ENCODE measurements at places on chromosomes 11 and 22.

DNA sequence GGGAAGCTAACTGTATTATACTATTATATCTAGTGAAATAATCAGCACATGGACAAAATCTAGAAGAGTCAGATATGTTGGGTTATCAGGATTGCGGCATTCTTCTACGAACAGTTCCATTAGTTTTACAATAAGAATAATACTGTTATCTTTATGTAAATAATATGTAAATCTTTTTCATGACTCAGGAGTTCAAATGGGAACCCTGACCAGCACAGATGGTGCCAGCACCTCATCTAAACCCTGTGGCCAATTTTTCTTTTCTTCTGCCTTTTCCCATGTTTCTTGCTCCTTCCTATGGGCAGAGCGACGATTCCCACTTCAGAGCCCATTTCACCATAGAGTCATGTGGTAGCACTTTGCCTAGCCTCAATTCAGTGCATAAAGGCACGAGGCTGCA lies 68.4 kb upstream of the CYP2D6 start:
- no peak for DNase-seq

DNA sequence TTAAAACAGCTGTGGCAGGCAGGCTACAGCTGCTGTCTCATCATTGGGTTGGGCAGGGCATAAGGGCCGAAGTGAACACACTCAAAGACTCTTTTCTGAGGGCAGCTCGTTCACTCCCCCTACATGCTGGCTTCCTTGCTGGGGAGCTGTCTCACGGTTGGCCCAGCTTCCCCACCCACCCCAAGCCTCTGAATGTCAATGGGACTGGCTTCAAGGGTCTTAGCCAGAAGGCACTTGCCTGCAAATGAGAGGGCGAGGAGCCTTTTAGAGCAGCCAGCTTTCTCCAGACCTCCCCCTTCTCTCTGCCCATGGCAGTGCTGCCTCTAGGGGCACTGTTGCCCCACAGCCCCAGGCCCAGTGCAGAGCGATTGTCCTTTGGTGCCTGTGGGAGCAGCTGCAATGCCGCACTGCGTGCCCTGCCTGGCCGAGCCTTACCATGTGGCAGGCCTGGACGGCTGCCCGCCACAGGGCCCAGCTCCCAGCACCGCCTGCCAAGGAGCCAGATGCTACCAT lies 94.7 kb upstream of the RASSF10 start:
- peak; percentile 80 for DNase-seq

DNA sequence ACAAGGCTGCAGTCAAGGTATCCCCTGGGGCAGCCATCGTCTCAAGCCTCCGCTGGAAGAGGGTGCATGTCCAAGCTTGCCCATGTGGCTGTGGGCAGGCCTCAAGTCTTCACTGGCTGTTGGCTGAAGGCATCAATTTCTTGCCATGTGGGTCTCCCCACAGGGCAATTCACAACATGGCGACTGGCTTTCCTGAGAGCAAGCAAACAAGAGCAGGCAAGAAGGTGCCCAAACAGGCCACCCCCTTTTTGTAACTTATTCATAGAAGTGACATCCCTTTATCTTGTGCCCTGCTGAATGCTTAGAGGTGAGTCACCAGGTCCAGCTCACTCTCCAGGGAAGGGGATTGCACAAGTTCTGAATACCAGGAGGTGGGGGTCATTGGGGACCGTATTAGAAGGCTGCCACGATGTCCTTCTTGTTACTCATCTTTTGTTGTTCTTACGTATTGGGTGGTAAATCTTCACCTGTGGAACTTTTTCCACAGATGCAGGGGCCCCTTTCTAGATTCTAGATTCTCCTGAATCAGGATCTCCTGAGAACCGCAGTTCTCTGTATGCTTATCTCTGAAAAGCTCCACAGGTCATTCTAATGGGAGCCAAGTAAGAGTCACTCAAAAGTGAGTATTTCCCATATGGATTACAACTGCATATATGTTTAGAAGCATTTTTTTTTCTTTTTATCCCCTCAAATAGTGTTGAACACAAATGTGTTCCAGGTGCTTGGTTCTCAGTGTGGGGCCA lies 44.2 kb upstream of the MICAL2 start:
- no peak for DNase-seq

GRCh38 chr11:62025487-62026105 lies 58.2 kb upstream of the FTH1 start:
- DNase-seq: no peak

DNA sequence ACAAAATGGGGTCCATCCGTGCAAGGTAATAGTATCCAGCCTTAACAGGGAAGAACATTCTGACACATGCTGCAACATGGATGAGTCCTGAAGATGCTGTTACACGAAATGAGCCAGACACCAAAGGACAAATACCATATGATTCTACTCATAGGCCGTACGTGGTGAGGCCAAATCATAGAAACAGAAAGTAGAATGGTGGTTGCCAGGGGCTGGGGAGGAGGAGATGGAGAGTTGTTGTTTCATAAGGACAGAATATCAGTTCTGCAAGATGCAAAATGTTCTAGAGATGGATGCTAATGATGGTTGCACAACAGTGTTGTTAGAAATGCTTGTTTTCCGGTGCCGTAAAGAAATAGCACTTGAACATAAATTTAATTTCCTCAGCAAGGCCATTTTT lies 2.6 kb downstream of the TBX10 start:
- DNase-seq: no peak

- no peak for DNase-seq
These were observed 22.5 kb downstream of the PRRG4 start for GRCh38 chr11:32852207-32852606.

DNA sequence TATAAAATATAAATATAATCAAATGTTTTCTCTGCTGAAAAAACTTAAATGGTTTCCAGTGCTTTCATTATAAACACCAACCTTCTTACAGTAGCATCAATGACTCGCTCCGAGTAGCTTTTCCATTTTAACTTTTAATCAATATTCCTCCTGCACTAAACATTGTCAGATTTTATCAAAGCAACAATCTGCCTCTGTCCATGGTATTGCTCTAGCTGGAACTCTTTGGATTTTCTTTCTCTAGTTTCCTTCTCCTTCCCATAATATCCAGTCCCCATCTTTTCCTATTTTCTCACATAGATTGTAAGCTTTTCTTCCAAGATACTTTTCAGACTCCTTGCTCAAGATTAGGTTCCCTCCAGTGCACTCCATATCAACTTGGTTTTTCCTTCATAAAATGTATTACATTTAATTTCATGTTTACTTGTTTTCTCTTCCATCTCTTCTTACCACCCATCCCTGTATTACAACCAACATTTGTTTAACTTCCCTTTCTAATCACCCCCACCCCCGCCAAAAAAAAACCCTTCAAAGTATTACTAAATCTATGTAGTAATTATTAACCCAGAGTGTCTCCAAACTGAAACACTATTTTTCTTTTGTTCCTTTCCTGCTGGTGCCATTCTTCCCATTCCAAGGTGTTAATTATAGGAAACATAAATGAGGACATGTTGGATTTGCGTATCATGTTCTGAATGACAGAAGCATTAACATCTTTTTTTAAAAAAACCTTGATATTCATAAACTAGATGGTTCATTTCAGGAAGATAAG lies 716.5 kb downstream of the NELL1 start:
- no peak for DNase-seq

- DNase-seq: no peak
These were observed at the start of gene MUC5AC for GRCh38 chr11:1157645-1158591. Gene MUC5AC (plus strand): TSS chr11:1157953. CDS start chr11:1158000, 47 bp downstream.

GRCh38 chr11:41301023-41301422 lies 158.4 kb downstream of the LRRC4C start:
- DNase-seq: no peak

- DNase-seq: no peak
These were observed 73.2 kb upstream of the NUP50 start for GRCh38 chr22:45090497-45090910.

- DNase-seq: no peak
These were observed 133.6 kb upstream of the SESN3 start for GRCh38 chr11:95364324-95365295.

- no peak for DNase-seq
These were observed 3.3 kb upstream of the ANKRD13D start for GRCh38 chr11:67285541-67286498.

GRCh38 chr11:109196016-109196415 lies 226.0 kb upstream of the C11orf87 start:
- no peak for DNase-seq

DNA sequence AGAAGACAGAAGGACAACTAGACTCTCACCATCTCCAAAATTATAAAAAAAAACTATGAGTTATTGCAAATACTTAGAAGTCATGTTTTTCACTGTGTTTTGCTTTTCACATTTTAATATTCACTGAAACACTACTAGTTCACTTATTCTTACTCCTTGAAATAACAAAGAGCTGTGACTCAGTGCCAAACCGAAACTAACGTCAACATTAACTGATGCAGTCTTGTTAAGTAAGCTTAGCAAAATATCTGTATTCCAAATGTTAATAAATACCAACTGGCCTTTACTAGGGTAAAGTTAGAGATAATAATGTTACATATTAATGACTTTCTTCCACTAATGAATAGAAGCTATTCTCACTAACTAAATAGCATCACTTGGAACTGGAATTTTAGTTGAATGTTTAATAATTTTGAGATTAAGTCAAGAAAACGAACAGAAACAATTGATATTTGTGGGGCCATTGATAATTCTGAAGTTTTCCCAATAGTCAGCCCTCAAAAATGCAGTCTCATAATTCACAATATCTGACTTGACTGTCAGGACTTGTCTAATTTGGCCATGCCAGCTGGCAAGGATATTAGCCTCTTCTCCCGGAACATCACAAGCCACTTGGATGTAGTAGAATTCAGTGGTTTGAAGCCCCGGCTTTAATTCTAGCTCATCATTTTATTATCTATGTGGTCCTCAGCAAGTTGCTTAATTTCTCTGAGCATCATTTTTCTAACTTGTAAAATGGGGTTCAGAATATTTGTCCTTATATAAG lies 230.1 kb upstream of the DDI1 start:
- DNase-seq: no peak

DNA sequence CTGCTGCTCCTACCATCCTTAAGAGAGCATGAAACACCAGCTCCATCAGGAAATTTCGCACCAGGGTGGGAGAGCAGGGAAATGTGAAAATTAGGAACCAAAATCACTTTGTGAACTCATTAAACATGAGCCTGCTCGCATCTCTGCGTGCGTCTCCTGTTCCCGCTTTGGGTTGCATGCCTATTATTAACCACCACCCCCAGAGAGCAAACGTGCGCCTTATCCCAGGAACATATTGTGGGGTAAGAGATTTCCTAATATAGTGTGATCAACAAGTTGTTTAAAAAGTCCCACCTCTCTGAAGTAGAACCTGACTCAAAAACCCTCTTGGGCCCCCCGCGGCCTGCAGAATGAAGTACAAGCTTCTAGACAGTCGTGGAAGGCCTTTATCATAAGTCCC lies 115.0 kb downstream of the TENM4 start:
- DNase-seq: no peak

DNA sequence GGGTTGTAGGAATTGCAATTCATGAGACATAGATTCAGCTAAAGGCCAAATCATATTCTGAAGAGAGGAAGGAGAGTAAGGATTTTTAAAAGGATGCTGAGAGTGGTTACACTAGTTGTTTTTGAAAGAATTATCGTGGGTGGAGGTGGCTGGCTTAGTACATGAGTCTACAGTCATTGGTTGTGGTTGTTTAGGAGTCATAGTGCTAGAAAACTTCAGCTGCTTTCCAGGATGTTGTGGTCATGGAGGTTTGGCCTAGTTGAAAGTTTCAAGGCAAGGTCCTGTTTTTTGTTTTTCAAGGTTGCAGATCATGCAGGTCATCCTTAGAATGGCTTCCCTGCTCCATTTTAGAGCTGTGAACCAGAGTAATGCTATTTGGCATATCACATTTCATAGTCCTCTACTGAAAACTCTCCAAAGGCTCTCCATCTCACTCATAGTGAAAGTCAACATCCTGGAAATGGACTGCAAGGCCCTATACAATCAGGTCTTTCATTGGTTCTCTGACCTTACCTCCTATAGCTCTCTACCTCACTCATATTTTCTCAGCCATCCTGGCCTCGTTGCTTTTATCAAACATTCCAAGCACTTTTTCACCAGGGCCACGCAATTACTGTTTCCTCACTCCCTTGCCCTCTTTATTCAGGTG lies 26.1 kb upstream of the ZBTB44 start:
- DNase-seq: no peak

DNA sequence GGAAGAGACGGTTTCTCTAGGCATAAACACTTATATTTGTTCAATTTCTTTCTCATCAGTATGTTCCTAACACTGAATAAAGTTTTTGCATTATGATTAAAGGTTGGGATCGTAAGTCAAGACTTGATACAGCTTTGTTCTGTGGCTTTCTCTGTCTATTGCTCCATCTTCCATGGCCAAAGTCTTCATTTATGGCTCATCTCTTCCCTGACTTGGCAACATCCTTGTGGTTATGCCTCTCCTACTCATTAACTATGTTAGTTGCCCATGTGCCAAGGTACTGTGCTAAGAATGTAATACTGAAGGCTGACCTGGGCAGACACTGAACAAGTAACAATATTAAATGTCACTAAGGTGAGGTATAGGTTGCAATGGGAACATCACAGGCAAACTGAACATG lies 1.6 kb upstream of the ACCSL start:
- no peak for DNase-seq

DNA sequence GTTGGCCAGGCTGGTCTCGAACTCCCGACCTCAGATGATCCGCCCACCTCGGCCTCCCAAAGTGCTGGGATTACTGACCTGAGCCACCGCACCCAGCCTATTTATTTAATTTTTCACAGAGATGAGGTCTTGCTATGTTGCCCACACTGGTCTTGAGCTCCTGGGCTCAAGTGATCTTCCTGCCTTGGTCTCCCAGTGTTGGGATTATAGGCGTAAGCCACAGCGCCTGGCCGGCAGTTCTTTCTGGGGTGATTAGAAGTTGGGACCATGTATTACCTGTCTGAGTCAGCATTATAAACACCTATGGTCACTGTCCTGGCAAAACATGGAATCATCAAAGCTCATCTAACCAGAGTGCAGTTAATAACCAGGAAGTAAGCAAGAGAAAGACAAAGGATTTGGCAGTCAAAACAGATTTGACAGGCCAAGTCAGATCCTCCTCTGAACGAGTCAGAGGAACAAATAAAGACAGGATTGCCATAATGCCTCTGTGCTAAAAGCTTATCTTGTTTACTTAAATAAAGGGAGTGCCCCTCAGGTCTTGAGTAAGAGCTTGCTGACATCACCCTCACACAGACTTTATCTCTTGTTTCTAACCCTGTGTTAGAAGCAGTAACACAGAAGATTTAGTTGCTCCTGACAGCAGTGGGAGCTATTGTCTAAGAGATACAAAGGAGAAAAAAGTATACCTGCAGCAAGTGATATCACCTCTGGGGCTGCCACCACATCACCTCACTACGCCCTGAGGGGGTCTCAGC lies 3.7 kb downstream of the SERPIND1 start:
- DNase-seq: no peak

GRCh38 chr11:102762361-102762767 lies 18.1 kb downstream of the MMP10 start:
- no peak for DNase-seq

GRCh38 chr22:50544746-50545253 lies 899 bp upstream of the KLHDC7B start:
- no peak for DNase-seq

GRCh38 chr11:5831196-5831829 lies 10.4 kb downstream of the OR52E6 start:
- DNase-seq: no peak

DNA sequence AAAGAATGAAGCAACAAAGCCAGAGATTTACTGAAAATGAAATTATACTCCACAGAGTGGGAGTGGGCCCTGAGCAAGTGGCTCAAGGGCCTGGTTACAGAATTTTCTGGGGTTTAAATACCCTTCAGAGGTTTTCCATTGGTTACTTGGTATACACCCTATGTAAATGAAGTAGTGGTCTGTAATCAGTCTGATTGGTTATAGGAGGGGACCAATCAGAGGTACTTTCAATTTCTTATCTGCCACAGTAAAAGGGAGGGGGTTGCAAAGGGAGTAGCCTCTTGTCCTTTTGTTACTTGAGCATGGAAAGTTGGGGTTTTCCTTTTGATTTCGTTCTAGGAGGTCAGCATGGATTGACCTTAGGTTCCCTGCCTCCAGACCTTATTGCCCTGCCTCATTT lies 63.5 kb downstream of the ATM start:
- DNase-seq: no peak

Data from C1 segment of cervical spinal cord (tissue), 14 donors.